KBM-7 (cell line): ENCODE measurements at places on chromosomes 4 and X.

DNA sequence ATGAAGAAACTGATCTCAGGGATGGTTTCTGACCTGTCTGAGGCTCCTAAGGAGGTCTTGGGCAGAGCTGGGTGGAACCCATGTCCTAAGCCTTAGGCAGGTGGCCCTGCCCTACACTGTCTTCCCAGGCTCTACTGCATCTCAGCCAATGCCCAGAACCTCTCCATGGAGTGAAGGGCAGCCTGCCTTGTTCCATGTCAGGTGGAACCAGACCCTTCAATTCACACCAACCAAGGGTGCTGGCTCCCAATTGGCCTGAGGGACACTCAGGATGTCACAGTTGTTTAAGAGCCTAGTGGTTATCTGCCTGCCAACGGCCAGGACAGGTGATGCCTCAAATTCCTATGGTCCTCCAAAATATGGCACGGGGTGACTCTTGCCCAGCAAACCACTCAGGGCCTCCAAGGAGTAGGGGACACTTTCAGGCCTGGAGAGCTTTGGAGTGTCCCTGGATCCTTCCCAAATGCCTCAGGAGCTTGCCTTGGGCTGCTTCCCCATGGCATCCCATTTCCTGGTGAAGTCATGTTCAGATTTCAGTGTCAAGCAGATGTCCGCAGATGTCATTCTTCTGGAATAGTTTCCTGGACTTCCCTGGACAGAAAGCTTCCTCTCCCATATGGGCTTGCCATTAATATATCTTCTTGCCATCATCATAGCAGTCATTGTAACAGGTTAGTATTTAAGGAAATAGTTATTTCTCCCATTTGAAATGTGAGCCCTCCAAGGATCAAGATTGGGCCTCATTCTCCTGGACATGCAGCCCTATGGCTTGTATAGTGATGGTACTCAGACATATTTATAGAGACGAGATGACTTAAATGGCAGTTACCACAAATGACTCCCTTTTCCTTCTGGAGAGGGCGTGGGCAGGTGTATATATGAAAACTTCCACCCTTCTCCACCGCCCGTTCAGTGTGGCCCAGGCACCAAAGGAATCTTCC is 67.1 kb downstream of the MED28 start:
- DNase-seq: no peak

- DNase-seq: no peak
Measured at GRCh38 chrX:138638996-138639395, 72.5 kb downstream of the FGF13 start.

DNA sequence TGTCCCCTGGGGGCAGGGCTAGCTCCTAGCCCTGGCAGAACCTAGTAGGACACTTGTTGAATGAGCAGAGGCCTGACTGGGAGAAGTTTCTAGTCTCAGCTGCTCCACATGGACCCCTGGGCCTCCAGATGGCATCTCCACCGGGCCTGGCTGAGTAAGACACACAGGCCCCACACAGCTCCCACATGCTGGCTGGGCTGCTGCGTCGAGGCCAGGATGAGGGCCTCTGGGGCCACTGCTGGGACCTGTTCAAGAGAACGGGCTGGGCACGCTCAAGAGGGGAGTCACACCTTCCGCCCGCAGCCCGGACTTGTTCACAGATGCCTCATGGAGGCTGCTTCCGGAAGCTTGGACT is 4.2 kb upstream of the HGFAC start:
- no peak for DNase-seq

DNA sequence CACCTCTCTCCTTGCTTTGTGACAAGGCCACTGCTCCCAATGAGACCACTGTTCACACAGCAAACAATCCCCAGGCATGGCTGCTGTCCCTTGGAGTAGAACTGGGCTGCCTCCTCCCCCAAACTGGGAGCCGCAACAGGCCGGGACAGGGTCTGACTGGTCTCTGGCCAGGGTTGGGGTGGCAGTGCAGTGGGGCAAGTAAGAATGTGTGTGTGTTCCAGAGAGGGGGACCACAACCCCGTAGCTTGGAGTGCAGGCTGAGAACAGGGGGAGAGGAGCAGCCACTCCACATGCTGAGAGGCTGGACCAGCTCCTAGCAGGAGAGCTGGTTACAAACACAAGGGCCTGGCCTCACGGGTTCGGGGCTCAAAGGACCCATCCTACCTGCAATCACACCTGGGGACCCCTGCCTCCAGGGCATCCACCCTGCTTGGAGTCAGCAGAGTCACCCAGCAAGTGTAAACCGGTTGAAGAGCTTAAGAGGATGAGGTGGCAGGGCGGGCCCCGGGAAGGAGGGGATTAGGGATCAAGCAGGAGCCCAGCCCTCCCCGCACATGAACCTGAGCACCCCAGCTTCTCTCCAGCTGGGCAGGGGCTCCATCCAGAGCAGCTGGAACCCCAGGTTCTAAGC is 3.8 kb upstream of the ZNF185 start:
- DNase-seq: no peak

DNA sequence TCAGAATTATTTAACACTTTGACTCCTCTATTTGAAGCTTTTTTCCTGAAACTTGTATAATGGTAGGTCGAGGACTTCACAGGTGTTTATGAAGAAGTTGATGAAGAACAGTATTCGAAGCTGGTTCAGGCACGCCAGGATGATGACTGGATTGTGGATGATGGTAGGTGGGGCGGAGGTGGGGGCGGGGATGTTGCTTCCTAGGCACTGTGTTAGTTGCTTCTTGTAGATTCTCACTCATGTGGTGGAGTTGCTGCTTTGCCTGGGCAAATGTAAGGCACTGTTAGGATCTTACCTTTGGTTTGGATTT is 9.4 kb downstream of the POLA1 start:
- DNase-seq: no peak

DNA sequence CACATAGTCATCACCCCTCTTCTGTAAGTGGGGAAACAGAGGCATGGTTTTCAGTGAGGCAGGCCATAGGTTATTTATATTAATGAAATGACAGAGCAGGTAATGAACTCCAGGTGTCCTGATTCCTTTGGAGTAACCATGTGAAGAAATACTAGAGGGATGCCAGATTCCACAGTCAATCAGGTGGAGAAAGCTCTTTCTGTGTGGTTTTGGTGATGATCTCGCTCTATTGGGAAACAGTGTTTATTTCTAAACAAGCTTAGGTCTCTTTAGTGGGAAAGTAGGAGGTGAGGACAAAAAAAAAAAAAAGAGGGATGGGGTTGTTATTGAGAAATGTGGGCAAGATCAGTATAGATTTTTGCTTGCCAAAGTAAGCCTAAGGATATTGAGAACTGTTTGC is 12.2 kb downstream of the DOCK11 start:
- no peak for DNase-seq

GRCh38 chrX:119374736-119375135 is 24.4 kb upstream of the SLC25A43 start:
- no peak for DNase-seq
